ENCODE measurements at places on chromosomes 4 and X.
A peak's percentile ranks its signal among the peaks of the same experiment; 100 is the strongest.

DNA sequence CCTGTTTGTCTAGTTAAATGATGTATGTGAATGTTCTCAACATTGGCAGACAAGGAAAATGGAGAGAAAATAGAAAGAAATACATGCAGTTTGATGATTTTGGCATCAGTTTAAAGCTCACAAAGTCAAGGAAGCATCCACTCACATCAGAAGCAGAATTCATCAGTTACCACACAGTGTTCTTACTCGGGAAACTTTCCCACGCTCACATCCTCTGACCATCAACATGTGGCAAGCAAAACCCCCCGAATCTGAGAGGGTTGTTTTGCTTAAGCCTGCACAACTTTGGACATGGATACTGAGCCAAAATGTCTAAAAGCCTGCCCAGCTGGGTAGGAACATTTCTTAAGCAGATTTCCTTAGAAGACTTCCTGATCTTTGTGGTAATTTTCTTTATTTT lies 407.6 kb downstream of the ANKRD50 start:
- DNase-seq: no peak

DNA sequence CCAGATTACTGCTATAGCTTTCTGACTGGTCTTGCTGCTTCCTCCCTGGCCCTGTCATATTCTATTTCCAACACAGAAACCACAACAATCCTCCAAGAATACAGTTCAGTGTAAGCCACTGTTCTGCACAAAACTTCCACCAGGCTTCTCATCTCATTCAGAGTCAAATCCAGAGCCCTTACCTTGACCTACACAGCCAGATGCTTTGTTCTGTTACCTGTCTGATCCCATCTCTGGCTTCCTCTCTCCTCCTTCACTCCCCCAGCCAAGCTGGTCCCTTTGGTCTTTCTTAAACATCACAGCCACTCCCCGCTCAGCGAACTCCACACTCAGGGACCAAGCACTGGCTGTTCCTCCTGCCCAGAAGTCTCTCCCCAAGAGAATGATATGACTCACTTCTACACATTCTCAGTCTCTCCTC lies 84.8 kb upstream of the BMP2K start:
- no peak for DNase-seq

- DNase-seq: peak; percentile 2
Measured at GRCh38 chr4:80072228-80072743, 743 bp downstream of the ANTXR2 start.

DNA sequence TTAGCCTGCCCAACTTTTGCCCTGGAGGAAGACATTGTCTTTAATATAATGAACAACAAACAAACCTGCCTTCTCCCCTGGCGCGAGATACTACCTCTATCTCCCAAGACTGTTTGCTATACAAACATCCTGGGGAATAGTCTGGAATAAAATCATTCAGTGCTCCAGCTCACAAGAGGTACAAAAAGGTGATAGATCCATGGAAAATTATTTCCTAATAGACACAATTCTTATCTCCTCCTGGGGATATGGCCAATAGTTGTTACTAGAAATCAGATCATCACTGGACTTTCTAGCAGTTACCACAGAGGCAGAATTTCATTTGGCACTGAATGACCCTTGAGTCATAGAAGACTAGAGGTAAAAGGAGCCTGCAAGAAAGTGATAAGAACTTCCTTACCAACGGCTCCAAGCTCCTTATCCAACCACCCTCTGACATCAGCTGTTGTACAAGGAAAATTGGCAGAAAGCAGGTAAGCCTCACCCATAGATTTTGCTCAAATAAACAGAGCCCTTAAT lies 38.1 kb downstream of the MID1 start:
- no peak for DNase-seq

DNA sequence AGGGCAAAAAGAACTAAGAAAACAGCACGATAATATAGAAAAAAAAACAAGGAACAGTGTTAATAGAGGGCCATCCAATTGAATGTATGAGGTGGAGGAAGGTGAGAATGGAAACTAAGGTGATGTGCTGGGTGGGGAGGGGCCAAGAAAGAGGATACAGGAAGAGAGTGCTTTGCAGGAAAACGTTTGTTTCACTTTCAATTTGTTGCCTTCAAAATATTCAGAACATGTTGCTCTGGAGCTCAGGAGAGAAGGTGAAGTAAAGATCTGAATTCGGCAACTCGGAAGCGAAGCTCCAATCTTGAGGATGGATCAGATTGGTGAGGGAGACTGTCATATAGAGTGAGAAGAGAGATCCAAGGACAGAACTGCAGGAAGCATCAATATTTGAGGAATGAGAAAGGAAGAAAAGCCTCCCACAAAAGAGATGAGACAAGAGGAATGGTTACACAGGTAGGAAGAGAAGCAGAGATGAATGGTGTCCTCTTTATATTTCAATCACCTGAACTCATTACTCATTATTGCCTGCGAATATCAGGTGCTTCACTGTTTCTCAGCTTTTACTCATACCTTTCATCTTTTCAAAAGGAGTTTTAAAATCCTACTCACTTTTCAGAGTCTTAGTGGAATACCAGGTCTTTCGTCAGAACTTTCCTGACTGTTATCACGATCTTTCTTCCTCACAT lies 14.7 kb upstream of the SEC24D start:
- no peak for DNase-seq

All from A673 (cell line).